HTR-8/SVneo (cell line): ENCODE measurements at places on chromosomes 12 and 14.

DNA sequence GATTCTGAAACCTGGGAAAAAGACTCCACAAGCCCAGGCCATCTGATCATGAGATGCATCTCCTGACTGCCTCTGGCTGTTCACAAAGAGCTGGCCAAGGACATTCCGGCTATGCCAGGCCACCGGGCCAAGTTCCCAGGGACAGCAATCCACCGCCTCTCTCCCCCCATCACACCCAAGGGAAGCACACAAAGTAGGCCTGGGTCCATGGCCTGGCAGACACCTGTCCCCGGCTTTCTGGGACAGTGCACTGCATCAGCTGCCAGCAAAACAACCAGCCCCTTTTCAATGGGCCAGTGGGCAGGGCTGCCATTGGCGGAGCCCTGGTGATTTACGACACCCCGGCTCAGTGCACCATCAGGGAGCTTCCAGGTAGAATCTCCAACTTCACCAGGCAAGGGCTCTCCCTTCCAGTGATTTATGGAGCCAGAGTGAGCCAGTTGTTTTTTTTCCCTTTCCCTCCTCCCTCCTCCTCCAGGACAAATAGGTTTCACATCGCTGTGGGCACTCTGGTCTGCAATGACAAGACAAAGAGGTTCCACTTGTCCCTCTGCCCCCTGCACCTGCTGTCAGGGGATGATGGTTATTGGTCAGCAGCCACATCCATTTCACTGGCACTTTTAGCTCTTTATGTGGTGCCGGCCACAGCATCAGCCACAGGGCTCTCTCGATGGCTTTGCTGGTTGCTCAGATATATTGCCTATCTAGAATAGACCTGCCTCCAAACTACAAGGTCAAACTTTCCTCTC, 149.6 kb downstream of the SLC38A6 start:
- DNase-seq = no peak

DNA sequence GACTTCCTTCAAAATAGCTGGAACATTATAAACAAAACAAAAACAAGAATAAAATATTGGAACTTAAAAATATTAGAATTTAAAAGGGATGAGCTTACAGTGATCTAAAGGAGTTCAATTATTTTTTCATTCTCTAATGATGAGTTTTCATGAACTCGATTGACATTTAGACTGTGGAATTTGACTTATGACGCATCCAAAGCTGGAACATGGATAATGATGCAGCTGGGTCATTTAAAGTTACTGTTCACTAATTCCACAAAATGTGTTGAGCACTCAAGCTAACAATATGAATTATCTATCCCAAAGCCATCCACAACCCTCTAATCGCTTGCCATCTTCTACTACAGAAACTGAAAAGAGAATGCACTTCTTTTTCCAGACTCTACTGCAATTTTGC, 42.5 kb downstream of the LIN7A start:
- no peak for DNase-seq

GRCh38 chr12:28388879-28389278, 198.6 kb downstream of the CCDC91 start:
- no peak for DNase-seq

DNA sequence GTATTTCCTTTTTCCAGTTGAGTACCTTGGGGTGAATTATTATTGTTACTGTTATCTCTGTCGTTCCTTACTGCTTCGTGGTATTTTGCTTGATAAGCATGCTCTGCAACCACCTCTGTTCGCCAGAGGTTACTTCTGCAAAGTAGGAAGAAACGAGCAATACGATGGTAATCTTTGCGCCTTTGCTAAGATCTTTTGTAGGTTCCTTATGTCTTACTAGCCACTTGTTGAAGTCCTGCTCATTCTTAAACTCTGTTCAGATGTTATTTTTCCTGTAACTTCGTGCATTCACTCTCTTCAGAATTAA, 729 bp upstream of the M6PR start:
- DNase-seq = no peak

GRCh38 chr14:89589400-89590118, 172.5 kb upstream of the FOXN3 start:
- no peak for DNase-seq

GRCh38 chr12:77384941-77385340, 319.6 kb upstream of the E2F7 start:
- DNase-seq = no peak

- no peak for DNase-seq
Observed at GRCh38 chr12:29921307-29921706, 137.6 kb upstream of the TMTC1 start.

DNA sequence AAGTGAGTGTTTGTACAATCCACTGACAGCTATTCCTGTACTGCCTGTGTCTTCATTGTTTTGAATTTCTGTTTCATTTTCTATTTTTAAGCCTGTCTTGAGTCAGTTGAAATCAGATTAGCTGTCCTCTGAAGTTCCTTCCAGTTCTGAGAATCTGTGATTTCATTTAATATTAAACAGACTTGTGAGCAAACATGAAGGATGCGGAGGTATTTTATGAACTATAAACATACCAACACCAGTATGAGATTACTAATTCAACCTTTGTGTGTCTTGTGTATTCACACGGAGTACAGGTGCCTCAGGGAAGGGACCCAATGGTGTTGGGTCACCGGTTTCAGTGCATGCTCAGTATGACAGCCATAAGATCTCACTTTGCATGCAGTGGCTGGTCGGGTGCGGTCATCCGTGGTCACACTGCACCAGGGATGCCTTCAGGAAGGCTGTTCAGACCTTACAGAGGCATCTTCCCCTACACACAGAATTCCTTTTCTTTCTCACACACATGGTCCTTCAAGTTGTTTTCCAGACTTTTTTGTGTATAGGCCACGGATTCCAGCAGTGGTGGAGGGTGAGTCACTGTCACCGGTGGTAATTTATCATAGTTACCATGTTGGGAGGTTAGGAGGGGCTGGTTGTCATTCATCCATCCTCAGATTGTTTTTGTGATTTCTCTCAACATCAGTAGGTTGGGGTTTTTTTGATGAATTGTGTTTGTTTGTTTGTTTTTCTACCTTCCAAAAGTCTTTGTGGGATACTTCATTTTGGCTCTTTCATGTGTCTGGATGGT, 103.0 kb upstream of the SFSWAP start:
- no peak for DNase-seq

DNA sequence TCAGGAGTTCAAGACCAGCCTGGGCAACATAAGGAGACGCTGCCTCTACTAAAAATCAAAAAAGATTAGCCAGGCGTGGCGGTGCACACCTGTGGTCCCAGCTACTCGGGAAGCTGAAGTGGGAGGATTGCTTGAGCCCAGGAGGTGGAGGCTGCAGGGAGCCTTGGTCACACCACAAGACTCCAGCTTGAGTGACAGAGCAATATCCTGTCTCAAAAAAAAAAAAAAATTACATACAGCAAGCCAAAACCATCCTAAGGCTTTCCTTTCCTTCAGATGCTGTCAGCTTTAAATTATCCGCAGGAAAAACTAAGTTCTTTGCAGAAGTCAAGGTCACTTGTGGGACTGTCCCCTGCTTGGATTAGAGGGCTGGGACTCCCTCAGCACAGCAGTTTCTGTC, 1.3 kb downstream of the CS start:
- DNase-seq = no peak

GRCh38 chr14:104718871-104719270, 5.2 kb upstream of the ADSS1 start:
- no peak for DNase-seq

DNA sequence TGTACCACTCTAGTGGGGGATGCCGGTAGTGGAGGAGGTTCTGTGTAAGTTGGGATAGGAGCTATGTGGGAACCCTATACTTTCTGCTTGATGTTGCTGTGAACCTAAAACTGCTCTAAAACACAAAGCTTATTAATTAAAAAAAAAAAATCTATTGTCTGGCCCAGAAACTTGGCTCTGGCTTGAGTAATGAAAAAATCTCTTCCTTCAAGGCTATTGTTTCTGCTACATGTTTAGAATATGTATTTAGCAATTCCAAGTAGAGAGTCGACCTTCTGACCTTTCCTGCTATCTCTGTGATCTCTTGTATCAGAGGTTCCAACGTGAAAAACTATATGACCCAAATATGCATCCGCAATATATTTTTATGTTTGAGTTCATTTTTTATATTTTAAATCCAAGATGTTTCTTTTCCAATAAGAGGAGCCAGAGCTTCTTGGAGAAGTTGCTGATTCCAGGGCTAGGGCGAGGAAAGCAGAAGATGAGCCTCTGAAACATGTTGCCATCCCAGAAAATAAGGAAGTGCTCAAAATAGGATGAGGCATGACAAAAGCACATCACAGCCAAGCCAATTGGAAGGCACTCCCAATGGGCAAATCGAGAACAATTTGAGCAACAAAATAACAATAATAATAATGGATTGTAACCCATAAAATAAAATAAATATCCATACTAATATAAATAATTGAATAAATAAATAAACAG, 184.6 kb upstream of the TMEM260 start:
- DNase-seq = no peak

DNA sequence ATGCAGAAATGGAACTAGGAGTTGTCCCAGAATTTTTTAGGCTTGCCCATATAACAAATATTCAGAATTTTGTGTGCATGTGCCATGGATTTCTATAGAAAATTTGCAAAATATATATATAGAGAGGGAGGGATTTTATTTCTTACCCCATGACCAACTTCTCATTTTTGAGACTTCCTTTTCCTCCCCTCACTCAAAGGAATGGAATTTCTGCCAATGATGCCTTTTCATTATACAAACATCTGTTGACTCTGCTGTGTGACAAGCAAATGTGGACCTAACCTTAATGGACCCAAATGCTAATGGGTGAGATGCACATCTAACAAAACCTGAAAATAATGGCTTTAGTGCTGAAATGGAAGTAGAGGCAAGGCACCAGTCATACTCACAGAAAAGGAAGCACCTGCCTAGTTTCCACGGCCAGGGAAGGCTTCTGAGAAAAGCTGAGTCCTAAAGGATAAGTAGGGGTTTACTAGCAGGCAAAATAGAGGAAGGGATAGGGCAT, 3.6 kb upstream of the GNG2 start:
- DNase-seq = no peak

GRCh38 chr14:73472185-73473114, 14.1 kb upstream of the NUMB start:
- DNase-seq = peak; percentile 92

DNA sequence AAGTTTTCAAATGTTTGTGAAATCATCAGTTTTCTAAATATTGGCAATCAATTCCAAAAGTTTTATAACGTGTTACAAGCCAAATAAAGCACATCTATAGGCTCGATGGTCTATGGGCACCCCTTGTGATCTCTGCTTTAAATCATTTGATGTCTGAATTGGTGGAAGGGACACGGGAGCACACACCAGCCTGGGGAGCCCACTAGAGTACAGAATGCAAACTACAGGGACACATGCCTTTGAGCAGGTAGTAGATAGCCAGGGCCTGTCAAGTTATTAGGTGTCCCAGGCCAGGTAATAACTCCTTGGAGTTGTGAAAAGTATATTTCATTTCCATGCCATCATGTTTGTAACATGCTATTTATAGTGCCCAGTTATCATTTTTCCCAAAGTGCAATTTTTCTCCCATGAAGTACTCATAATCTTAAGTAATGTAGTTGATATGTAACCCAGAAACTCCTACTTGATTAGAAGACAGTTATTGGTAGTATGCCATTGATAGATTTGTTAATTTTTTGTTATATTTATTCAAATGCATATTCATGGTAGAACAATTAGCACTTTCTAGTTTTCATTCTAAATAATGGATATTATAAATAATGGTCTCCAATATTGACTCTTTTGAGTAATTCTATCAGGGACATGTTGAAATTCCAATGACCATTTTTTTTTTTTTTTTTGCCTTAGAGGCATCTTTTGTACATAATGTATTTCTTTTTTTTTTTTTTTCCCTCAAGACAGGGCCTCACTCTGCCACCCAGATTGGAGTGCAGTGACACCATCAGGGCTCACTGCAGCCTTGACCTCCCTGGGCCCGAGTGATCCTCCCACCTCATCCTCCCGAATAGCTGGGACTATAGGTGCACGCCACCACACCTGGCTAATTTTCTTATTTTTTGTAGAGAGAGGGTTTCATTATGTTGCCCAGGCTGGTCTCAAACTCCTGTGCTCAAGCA, 96.9 kb upstream of the FGD4 start:
- DNase-seq = peak; percentile 26

DNA sequence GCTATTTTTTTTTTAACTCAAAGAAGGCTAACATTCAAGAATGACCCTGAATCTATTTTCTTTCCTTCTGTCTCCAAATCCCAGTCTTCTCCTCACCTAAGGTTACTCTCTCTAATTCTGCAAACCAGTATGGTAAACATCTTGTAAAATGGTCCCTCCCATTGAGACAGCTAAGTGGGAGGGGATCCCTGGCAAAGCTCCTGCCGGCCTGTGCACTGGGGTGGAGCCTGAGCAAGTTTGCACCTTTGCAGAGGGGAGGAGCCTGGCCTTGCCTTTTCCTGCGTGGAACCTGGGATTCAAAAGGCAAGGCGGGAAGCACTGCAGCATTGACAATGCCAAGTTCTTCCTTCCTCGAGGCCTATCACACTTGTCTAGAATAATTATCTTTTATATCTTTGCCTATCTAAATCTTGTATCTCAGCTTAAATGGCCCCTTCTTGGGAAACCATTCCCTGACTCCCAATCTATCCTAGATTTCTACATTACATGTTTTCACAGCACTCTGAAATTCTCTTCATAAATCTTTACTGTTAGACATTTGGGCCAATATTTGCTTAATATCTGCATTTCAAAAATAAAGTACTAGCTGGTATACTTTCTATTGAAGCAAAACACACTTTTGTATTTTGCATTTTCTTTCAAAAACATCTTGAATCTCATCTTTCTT, 83.0 kb downstream of the EPS8 start:
- no peak for DNase-seq

DNA sequence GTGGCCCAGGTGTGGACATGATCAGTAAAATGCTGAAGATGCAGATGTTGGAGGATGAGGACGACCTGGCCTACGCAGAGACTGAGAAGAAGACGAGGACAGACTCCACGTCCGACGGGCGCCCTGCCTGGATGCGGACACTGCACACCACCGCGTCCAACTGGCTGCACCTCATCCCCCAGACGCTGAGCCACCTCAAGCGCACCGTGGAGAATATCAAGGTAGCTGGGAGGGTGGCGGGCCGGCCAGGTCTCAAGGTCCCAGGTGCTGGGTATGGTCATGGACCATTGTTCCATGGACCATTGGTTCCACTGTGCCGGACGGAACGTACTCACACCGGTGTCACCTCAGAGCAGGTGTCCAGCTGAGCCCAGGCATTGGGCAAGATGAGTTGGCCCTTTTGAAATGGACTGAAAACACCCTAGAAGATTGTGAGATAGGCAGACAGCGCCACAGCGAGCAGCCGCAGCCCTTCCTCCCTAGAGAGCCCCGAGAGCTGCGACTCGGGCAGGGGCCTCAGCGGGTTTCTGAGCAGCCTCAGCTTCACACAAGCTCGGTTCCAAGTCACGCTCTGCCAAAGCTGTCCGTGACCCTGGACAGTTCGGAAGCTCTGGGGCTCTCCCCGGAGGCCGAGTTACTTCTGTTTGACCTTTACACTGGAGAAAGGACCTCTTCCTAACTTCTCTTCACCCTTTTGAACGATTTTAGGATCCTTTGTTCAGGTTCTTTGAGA, 38.9 kb downstream of the HSP90AA1 start:
- no peak for DNase-seq

- no peak for DNase-seq
Observed at GRCh38 chr12:25796523-25797000, 161.9 kb upstream of the RASSF8 start.
